ENCODE measurements at places on chromosomes 6 and 20. TPM values are rescaled to one million over a fixed set of nuclear protein-coding genes. Genes with fewer than 3 reads are reported as not detected.

Gene PREP
- total RNA-seq, result 27.0 TPM

Gene ADGB
- not detected for total RNA-seq

Gene ENPP5
- 0.68 TPM for total RNA-seq

Gene AP5S1
- 12.8 TPM for total RNA-seq

Gene CST1
- total RNA-seq, result not detected

Gene GABRR2
- total RNA-seq, result 1.6 TPM

Gene LPA
- total RNA-seq, result not detected

GRCh38 chr6:45422503-45423110 is 44.9 kb upstream of the SUPT3H start:
- peak; percentile 76 for DNase-seq

GRCh38 chr6:6583836-6584235 is 4.7 kb upstream of the LY86 start:
- peak; percentile 47 for DNase-seq

- DNase-seq, result no peak
Measured at GRCh38 chr6:125952764-125953501, 3.6 kb upstream of the HINT3 start.

DNA sequence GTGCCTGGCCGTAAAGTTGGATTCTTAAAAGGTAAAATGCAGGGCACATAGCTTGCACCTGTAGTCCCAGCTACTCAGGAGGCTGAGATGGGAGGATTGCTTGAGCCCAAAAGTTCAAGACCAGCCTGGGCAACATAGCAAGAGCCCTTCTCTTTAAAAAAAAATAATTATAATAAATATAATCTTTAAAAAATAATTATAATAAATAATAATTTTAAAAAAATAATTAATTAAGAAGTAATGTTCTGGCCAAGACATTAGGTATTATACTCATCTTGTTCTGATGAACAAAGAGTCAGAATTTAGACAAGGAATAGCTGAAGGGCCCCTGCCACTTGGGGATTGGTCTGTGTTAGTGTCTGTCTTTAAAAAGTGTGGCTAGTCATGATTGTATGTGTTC is 13.9 kb downstream of the ENTPD6 start:
- DNase-seq, result no peak

DNA sequence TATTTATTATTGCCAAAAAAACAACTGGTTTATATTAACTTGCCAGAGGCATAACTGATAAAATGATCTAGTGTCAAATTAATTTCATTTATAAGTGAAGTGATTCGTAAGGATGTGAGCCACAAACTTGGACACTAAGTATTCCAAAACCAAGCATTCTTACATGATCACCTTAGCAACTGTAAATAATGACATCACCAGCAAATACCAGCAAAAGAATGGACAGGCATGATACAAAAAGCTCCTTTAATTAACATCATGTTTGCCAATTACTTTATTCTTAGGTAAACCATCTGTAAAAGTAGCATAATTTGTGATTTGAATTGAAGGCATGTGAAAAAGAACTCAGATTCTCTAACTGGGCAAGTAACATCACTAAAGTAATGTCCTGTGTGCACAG is 17.2 kb upstream of the FNDC1 start:
- no peak for DNase-seq

GRCh38 chr20:60237981-60238380 is 279.8 kb downstream of the CDH26 start:
- DNase-seq, result no peak

- DNase-seq, result peak; percentile 77
Measured at GRCh38 chr6:151323791-151324487, 67.4 kb downstream of the ZBTB2 start.

- no peak for DNase-seq
Measured at GRCh38 chr6:16979677-16980370, 122.0 kb upstream of the STMND1 start.

GRCh38 chr6:53014744-53015143 is 19.7 kb upstream of the GSTA4 start:
- DNase-seq, result no peak

DNA sequence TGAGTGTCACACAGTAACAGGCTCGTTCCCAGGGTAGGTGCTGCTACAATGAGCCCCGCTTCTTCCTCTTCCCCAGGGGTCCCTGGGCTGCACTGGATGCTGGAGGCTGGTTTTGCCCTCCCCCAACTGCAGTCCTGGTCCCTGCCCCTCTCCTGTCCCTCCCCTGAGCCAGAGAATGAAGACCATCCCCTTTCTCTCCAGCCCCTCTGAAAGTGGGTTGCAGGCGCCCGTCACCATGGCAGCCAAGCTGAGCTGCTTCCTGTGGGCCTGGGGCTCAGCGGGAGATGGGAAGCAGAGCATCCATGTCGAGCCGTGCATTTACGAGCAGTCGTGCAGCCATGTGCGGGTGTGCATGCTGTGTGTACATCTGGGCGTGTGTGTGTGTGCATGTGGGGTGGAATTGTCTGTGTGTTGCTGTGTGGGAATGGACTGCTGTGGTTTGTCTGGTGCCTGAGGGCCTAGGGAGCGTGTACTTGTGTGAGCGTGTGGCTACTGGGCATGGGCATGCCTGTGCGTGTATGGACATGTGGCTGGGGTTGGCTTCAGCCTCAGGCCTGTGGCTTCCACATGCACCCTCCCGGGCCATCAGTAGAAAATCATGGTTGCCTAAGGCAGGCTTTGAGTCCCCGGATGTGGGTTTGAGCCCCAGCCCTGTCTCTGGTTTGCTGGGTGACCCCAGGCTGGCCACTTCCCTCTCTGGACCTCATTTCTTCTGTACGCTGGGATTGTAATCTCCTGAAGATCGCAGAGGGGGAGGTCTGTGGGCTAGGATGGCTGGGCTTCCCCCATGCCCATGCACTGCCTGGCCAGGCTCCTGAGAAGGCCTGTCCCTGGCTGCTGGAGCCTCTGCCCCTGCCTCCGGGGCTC is 48.8 kb downstream of the SRC start:
- no peak for DNase-seq

- no peak for DNase-seq
Measured at GRCh38 chr6:2531426-2532215, 219.1 kb downstream of the MYLK4 start.

DNA sequence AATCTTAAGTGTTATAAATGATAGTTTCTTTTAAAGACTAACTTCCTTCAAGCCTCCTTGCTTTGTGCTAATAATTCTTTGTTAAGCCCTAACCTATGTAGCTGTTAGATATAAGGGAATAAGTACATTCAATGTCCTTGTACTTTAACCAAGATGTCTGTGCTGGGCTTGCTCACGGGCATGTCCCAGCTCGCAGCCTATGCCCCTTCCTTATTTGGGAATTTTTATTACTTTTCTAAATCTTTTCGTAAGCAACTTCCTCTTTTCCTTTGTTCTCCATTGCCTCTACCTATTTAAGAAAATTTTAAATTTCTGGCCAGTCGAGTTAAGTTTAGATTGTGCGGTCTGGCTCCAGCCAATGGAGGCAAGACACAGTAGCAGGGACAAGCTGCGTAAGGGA is 26.0 kb upstream of the CDK19 start:
- no peak for DNase-seq

GRCh38 chr20:33731693-33732165 is at the start of gene ZNF341:
TSS of gene ZNF341 (plus strand) at chr20:33731996. CDS start at chr20:33732022, 26 bp downstream.
- no peak for DNase-seq

- no peak for DNase-seq
Measured at GRCh38 chr6:74741646-74742045, 464.2 kb downstream of the COL12A1 start.

Measured in B cell (primary cell).